ENCODE measurements at places on chromosomes 3 and 15.

DNA sequence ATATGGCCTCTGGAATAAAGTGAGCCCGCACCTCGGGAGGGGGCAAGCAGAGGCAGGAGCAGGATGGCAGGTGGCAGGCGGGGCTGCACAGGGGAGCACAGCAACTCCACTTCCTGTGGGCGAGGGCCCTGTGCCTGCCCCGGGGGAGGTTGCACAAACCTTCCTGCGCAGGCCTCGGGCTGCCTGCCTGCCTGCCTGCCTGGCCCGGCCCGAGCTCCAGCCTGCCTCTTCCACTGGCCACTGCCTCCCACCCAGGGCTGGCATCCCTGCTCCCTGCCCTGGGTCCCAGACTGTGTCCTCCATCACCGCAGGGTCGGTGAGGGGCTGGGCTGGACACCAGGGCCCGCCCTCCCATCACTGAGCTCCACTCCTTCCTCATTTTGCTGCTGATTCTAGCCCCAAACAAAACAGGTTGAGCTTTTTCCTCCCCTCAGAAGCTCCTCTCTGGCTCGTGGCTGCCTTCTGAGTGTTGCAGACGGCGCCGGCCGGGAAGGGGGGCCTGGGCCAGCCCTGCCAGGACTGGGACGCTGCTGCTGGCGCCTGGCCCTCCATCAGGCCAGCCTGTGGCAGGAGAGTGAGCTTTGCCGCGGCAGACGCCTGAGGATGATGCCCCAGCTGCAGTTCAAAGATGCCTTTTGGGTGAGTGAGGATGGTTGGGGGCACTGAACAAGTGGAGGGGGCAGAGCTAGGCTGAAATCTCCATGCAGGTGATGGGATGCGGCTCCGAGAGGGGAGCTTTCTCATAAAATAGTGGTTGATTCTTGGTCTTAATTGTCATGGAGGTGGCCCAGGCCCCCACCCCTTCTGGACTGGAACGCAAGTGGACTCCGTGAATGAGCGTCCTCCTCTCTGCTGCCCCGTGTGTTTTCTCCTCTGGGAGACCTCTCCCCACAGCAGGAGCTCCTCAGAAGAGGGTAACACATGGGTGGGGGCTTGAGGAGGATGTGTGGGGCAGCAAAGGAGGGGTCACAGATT, at the start of gene PSTPIP1:
PSTPIP1 (plus strand) TSS at position 156 of the 975 bp plus-strand sequence; CDS start at position 604, 448 bp downstream.
- DNase-seq: peak; percentile 45

- DNase-seq: no peak
Observed at GRCh38 chr15:29278436-29279105, 8.9 kb upstream of the NSMCE3 start.

DNA sequence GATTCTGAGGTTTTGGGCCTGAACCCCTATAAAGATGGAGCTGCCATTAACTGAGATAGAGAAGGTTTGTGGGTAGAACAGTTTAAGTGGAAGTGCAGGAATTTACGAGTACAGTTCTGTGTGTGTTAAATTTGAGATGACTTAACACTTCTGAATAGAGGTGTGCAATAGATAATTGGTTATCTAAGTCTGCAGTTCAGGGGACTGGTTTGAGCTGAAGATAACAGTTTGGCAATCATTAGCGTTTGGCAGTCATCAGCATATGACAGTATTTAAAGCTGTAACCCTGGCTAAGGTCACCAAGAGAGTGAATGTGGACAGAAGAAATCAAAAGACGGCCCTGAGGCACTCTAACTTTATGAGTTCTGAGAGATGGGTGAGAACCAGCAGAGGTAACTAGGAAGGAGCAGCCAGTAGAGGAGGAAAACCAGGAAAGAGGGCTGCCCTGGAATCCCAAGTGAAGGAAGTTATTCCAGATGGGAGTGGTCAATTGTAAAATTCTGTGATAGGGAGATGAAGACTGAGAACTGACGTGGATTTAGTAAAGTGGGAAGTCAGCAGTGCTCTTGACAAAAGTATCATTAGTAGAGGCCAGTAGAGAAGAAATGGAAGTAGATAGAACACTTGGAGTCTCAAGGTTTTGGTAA, 8.1 kb downstream of the MYNN start:
- no peak for DNase-seq

- no peak for DNase-seq
Observed at GRCh38 chr3:98095882-98096281, 8.9 kb downstream of the OR5AC2 start.

- no peak for DNase-seq
Observed at GRCh38 chr3:58539626-58540025, 2.6 kb upstream of the ACOX2 start.

GRCh38 chr3:33062866-33063265, 34.1 kb downstream of the GLB1 start:
- DNase-seq: no peak

GRCh38 chr3:66104535-66104934, 65.8 kb upstream of the MAGI1 start:
- DNase-seq: no peak

- no peak for DNase-seq
Observed at GRCh38 chr3:133268726-133269134, 131.1 kb upstream of the BFSP2 start.

DNA sequence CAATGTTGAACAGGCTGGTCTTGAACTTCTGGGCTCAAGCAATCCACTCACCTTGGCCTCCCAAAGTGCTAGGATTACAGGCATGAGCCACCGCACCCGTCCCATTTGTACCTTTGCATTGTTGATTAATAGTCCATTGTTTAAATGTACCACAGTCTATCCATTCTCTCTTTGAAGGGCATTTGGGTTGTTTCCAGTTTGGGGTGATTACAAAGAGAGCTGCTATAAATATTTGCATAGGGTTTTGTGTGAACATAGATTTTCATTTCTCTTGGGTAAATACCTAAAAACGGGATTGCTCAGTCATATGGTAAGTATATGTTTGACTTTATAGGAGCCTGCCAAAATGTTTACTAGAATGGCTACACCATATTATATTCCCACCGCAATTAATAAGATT, 13.7 kb upstream of the PTPRG start:
- DNase-seq: no peak

GRCh38 chr3:190396001-190396400, 8.0 kb downstream of the CLDN16 start:
- DNase-seq: no peak

DNA sequence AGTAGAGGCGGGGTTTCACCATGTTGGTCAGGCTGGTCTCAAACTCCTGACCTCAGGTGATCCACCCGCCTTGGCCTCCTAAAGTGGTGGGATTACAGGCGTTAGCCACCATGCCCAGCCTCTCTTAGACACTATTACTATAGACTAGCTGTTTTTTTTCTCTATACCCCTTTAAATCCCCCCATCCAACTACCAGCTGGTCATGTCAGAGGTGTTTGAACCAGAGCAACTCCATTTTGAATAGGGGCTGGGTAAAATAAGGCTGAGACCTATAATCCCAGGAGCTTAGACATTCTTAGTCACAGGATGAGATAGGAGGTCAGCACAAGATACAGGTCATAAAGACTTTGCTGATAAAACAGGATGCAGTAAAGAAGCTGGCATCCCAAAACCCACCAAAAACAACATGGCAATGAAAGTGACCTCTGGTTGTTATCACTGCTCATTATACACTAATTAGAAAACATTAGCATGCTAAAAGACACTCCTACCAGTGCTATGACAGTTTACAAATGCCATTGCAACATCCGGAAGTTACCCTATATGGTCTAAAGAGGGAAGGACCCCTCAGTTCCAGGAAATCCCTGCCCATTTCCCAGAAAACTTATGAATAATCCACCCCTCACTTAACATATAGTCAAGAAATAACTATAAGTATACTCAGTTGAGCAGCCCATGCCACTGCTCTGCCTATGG, 57.8 kb upstream of the GPD1L start:
- no peak for DNase-seq

- no peak for DNase-seq
Observed at GRCh38 chr3:172159376-172159775, 120.0 kb downstream of the FNDC3B start.

DNA sequence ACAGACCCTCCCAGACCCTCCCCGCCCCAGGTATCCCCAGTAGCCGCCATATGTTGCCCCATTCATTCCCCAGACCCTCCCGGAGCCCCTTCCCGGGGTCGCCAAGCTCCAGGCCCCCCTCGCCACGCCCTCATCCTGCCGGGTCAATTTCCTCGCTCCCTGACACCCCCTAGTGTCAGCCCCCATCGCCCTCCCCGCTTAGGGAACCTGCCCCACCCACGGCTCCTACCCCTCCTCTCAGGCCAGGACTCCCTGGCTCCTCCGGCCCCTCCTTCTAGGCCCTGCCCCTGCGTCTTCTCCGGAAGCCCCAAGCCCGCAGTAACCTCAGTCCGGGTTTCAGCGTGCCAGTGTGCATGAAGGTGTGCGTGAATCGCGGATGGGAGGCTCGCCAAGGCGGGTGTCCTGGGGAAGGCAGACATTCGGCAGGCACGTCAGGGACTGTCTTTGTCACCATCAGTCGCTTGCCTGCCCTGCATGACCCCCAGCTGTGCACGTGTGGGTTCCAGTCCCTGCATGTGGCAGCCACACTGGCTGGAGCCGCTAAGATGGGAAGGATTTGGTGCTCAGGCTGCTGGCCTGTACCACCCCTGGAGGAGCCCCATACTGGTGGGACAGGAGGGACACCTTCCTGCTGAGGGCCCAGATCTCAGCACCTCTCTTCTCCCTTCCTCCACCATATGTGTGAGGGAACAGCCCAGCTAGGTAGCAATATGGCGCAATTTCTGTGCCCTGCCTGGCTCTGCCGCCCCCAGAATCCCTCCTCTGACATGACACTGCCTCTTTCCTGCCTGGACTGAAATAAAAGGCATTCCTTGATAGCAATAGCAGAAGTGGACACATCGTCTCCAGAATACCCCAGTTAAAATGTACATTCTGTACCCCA, 693 bp downstream of the DISP2 start:
- peak; percentile 65 for DNase-seq

DNA sequence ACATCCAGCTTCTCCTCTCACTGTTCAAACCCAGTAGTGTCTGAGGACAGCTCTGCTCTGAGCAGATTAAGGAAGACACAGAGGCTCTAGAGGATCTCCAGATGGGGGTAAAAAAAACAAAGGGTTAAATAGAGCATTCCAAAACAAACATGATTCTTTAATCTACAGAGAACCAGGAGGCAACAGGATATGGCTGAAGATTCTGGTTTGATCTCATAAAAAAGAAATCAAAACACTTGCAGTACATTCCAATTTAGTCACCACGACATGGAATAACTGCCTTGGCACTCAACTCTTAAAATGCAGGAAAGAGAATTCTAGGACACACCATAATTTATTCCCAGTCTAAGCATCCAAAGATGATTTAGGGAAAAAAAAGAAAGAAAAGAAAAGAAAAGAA, 32.0 kb downstream of the TM4SF4 start:
- DNase-seq: no peak

DNA sequence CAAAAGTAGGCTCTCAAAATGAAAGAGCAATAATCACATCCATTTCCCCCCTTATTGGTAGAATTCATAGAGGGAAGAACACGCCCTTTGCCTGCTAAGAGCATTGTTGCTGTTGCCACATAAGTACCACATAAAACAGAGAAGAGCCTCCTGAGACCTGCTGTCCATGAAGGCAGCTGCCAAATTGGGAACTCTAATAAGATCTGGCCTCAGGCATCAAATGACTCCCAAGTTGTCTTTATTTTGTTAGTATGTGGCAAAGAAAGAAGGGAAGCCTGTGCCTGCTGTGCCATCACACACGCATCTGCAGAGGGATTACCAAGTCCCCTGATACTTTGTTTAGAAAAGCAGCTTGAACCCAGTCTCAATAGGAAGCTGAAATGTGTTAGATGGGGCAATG, 23.9 kb downstream of the VGLL3 start:
- no peak for DNase-seq

DNA sequence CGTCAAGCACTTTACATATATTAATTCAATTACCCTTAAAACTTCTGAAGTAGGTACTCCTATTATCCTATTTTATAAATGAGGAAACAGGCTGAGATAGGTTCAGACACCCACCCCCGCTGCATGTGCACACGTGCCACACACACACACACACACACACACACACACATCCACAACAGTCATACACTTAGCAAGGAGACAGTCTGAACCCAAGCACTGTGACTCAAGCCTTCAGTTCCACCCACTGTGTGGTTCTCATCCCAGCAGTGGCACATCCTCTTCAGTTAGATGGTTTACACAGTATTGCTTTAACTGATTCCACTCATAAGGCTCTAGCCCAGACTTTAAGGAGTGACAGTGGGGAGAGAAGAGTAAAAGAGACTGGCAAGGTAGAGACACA, 91.1 kb upstream of the FGF7 start:
- no peak for DNase-seq

GRCh38 chr3:56977561-56977889, 82.9 kb upstream of the SPATA12 start:
- no peak for DNase-seq

- DNase-seq: no peak
Observed at GRCh38 chr3:127748754-127749327, 73.5 kb downstream of the MGLL start.

DNA sequence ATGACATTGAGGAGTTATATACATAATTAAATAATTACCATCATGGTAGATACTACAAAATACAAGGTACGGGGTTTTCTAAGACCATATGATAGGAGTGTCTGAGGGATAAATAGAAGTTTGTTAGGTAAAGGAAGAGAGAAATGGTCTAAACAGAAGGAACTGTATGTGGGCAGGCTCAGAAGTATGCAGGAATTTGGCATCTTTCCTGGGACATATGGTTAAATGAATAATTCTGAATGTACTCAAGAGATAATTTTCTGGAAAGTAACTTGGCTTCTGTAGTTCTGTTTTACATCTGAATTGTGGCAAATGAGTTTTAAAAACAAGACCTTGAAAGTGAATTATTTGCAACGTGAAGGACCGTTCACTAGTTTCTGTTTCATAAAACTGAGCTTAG, 17.5 kb downstream of the LMCD1 start:
- no peak for DNase-seq

DNA sequence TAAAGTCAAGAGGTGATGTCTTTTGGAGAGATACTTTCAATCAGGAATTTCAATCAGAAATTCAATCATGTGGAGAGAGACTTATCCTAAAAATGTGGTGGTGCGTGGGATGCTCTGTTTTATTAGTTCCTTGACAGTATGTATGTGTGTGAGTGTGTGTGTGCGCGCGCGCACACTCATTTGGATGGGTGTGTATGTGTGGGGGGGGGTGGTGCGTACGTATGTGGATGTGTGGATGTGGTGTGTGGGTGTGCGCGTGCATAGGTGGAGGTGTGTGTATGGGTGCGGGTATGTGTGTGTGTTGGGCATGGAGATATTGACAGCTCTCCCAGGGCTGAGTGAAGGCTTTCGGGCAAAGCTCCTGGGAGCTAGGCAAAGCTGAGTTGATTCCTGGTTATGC, 2.4 kb downstream of the ADIPOQ start:
- no peak for DNase-seq

GRCh38 chr15:101482526-101483371, 6.8 kb downstream of the PCSK6 start:
- no peak for DNase-seq

DNA sequence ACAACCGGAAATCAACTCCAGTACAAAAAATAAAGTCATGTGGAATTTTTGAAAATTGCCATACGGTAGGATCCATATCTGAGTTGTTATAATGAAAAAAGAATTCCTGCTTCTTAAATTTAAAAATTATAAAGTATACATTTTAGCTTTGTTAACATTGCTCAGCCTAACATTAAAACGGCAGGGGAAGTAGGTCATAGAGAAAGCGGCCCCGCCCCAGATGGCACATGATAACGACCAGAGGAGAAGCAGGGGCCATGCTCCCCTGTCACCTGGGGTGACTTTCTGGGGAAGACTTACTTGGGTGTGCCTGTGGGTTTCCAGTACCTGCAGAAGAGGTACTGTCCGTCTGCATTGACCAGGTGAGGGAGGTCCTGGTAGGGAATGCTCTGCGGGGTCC, 921 bp downstream of the MGLL start:
- no peak for DNase-seq

Measured in SK-N-DZ (cell line).